Cardiac septum (tissue), 1 donor: ENCODE measurements at places on chromosomes 4 and X. TPM values are rescaled to one million over a fixed set of nuclear protein-coding genes. Genes with fewer than 3 reads are reported as not detected.

DNA sequence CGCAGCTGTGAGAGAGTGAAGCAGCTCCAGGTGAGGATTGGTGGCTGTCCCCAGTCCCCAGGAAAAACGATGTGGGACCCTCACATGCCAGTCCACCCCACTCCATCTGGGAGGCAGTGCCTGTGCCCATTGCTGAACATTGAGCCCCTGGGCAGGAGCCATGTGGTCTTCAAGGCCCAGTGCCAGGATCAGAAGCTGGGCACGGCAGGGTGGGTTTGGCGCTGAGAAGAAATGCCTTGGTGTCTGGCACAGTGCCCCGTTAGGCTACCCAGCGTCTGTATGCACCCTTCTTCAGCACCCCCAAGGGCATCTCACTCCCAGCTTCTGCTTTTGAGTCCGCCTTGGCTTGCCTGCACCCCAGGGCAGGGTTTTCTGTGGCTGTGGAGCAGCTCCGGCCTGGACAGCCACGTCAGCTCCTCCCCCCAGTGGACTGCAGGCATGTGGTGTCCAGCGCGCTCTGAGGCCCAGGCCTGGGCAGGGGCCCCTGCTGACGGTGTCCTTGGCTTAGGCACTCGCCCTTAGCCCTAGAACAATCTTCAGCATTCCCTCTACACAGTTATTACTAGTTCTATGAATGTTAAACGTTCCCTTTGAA, 28.6 kb downstream of the RGS12 start:
- DNase-seq: peak; percentile 77

DNA sequence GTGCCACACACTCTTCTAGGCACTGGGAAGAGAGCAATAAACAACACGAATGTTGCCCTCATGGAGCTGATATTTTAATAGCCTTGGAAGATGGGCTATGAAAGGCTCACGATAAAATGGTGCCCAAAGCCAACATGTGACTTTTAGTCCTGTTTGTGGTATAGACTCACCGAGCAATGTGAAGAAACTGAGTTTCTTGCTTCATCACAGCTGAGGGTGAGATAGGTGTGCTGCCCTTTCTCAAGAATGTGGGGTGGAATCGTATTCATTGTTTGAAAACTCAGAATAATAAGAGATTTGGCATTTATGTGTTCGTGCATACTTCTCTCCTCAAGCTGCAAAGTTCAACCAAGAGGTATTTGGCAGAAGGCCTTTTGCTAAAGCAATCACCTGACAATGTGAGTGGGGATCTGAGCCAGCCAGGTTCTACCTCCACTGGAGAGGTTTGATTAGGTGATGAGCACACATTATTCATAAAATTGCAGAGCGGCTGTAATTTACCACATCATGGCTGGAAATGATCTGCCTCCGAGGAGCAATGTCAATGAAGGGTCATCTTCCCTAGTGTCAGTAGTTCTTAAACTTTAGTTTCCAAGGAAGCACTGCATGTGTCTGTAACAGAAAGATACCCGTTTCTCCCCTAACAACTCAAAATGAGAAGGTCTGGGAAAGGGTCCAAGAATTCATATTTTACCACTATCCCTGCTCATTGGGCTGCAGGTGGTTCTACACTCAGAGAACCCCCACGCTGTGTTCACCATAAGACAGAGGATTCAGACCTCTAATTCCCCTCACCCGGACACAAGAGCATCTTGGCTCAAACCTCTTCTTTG, 41.9 kb upstream of the CBR4 start:
- no peak for DNase-seq

DNA sequence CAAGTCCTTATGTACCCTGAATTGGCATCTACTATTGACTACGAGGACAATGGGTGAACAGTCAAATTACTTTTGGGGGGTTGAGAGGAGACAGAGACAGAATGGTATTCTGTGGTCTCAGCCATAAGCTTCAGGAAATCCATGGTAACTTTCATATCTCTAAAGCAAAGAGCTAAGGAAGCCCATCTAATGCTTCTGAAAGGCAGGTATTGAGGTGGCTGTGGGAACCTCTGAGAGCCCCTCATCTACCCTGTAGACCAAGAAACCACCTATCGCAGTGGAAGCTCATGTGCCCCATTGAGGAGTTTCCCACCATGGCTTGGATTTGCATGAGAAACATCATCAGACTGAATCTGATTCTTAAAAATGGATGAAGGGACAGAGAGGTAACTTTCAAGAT, 23.1 kb upstream of the BMP2K start:
- DNase-seq: no peak

GRCh38 chrX:148940411-148940996, 440.1 kb downstream of the AFF2 start:
- no peak for DNase-seq

- no peak for DNase-seq
Measured at GRCh38 chr4:20028645-20029044, 223.1 kb upstream of the SLIT2 start.

- no peak for DNase-seq
Measured at GRCh38 chr4:19278665-19279064, 973.0 kb upstream of the SLIT2 start.

DNA sequence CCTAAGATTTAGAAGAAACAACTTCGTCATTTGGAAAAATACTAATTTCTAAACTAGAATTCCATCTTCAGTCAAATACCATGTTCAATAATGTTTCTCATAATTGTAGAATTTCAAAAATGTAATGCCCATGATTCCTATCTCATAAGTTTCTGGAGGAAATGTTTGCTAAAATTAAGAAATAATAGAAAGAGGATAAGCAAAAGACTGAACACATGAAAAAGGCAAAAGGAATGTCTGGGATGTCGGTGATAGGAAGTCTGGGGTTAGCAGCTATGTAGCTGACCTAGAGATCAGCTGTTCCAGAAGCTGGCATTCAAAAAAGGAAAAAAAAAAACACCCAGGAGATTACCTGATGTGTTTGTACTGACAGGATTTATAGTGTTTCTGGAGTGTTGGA, 18.9 kb upstream of the PCDH10 start:
- no peak for DNase-seq

DNA sequence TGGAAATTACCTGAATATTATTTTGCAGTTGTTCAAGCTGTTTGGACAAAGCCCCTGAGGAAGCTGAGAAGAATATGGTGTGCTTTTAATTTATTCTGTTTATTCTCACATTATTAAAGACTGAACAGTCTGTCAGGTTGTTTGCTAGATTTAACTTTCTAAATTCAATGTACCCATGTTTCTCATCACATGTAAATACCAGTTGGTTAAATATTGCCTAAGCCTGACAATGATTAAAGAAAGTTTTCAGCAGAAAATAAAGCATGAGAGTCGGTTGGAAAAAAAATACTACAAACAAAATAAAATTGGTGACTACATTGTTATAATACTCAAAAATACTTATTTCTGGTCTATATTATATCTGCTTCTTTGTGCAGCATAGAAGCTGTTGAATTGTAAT, 1974.7 kb downstream of the ARAP2 start:
- DNase-seq: no peak

DNA sequence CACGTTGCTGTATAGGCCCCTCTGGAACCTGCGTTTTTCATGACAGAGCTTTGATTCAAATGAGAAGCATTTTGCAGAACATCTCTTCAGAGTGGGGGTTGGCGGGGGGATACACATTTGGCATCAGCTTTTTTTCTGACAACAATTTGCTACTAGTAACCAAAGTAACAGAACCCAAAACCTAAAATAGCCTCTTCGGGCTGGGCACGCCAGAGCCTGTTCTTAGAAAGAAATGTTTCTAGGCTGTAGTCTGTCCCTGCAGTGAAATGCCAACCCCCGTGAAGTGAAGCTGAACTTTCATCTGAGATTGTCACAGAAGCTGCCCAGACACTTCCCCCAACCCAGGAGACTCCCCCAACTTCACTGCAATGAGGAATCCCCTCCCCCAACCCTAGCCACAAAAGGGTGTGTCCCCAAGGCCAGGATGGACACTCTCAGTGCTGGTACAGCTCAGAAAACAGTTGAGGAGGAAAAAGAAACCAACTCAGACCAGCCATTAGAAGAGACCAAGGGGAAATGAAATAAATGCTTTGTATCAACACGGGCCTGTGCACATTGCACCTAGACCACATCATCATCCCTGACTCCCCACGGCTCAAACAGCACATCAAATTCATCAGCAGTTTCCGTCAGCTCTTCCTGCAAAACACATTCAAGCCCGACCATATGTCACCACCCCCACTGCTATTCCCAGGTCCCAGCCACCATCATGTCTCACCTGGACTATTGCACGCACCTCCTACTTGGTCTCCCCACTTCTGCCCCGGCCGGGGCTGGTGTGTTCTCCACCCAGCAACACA, 8.4 kb upstream of the MAN2B2 start:
- no peak for DNase-seq

DNA sequence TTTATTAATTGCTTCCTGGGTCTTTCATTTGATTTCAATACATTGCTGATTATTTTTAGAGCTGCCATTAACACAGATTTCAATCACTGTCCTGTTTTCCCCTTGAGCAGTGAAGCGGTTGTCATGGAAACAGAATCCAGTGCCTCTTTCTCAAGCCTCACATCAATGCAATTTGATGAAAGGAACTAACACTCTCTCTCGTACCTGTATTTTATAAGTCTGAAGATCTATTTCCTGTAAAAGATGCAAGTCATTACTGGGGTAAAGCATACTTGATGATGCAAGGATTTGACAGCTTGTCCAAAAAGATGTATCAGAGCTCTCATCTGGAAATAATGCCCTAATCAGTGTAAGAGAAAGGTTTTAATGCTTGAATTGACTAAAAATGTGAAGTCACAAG, 17.9 kb upstream of the GASK1B start:
- no peak for DNase-seq

DNA sequence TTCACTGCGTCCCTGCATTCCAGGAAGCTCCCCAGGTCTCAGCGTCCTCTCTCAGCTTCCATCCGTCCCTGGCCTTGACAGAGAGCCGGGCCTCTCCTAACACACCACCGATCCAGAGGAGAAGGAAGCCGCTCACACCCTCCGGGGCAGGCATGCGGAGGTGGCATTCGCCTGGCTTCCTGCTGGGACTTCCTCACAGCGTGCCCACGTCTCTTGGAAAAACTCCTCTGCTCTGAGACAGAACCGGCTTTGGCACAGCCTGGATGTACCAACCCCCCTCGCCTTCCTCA, 3.2 kb downstream of the CTAG2 start:
- no peak for DNase-seq

GRCh38 chr4:141657550-141658250, 21.3 kb downstream of the IL15 start:
- DNase-seq: no peak

DNA sequence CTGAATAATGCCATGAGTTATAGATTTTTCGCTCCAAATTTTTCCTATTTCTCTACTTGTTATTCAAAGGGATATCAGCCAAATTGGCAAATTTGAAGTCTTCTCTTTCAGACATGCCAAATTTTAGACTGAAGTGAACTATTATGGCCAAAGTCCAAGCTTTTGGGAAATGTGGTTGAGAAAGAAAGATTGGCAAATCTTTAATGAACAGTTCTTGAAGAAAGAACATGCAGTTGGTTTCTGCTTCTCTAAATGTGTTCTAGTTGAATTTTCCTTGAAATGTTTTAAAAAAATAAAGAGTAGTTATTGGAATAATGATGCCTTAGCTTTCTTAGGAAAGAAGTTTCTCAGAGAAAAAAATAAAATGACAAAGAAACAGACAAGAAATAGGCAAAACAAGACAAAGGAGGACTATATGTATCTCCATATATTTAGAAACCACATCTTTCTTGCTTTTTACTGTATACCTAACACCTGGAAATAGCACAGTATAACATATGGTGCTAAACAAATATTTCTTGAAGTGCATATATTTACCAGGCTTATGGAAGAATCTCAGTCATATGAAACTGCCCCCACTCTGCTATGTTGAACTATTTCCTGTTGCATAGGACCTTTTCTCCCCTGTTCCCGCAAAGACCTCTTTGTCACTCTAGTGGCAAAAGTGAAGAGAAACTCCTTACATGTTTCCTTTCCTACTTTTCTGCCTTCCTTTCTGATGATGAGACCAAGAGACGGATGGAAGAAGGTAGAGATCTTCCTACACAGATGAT, 250.0 kb downstream of the ARHGAP24 start:
- no peak for DNase-seq

GRCh38 chr4:71259911-71260331, 78.9 kb upstream of the SLC4A4 start:
- no peak for DNase-seq

DNA sequence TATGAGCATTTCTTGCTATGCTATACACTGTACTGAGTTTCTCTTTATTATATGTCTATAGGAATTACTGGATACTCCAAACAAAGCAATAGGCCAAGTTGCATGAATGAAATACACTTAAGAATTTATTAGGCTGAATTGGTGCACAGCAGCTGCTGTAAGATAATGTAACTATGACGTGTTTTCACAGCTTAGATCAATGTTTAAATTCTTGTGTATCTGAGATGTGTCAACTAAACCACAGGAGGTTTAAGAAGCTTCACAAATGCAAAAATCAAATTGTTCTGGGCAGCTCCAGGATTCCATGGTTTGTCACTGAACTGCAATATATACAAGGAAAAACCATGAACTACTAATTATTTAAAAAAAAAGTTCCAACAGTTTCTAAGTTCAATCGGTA, 156.7 kb downstream of the MAPK10 start:
- no peak for DNase-seq

GRCh38 chr4:88286897-88287296, 2.5 kb upstream of the PPM1K start:
- DNase-seq: no peak

FATE1 gene
- 0.67 TPM for total RNA-seq

DDIT4L gene
- 1.4 TPM for total RNA-seq

NKX3-2 gene
- 0.30 TPM for total RNA-seq

KCTD8 gene
- total RNA-seq: 0.67 TPM

HMX1 gene
- not detected for total RNA-seq

ELOVL6 gene
- 2.4 TPM for total RNA-seq

TEX13D gene
- total RNA-seq: not detected
